ENCODE measurements at places on chromosomes 1 and 21.

GRCh38 chr1:193438312-193438711 lies 251.9 kb upstream of the B3GALT2 start:
- no peak for DNase-seq

GRCh38 chr1:1123581-1124507 lies 8.0 kb upstream of the C1orf159 start:
- DNase-seq = no peak

DNA sequence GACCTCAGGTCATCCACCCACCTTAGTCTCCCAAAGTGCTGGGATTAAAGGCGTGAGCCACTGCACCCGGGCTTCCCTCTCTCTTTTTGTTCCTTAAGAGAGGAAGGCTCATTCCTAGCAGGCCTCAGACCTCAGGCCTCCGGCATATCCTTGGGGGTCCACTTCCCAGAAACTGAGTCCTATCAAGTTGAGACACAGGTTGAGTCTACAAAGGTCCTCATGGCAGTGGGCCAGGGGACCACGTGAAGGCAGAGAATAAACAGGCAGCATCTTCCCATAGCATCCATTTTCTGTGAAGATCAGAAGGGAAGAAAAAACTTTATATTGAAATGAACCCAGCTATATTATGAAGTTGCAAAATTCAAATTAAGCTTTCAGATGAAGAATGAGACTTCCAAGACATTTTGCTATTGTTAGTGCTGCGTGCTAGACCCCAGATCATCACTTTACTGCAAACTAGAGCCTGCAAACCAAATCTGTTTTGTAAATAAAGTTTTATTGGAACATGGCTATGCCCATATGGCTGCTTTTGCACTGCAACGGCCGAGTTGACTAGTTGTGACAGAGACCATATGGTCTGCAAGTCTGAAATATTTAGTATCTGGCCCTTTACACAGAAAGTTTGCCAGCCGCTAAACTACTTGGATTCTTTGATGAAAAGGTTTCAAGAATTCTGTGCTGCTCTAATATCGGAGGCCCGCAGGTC lies 3.5 kb upstream of the CELA2A start:
- DNase-seq = no peak

- no peak for DNase-seq
These were observed 9.4 kb downstream of the AKNAD1 start for GRCh38 chr1:108847494-108847893.

GRCh38 chr1:91585982-91586381 lies 85.3 kb downstream of the CDC7 start:
- DNase-seq = no peak

GRCh38 chr1:44220001-44220751 lies 6.9 kb downstream of the DMAP1 start:
- DNase-seq = no peak

GRCh38 chr1:179012038-179012437 lies 13.7 kb upstream of the FAM20B start:
- DNase-seq = no peak

- no peak for DNase-seq
These were observed 422.8 kb downstream of the CAMTA1 start for GRCh38 chr1:7207875-7208646.

- DNase-seq = no peak
These were observed at the start of gene CLDN19 for GRCh38 chr1:42739753-42740700. Gene CLDN19, minus strand, starts transcription at chr1:42740236. Its CDS starts 173 bp downstream, at chr1:42740063.

DNA sequence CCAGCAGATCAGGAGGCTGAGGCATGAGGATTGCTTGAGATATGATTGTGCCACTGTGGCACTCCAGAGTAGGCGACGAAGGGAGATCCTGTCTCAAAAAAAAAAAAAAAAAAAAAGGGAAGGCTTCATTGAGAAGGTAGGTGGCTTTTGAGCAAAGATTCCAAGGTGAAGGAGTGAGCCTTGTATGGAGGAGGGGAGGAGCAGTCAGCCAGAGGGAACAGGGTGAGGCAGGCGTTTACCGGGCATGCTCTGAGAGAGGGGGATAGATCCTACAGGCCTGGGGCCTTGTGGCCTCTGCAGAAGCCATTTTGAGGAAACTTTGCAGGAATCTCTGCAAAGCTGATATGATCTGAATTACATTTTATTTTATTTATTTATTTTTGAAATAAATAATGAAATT lies 5.1 kb upstream of the HDAC1 start:
- no peak for DNase-seq

DNA sequence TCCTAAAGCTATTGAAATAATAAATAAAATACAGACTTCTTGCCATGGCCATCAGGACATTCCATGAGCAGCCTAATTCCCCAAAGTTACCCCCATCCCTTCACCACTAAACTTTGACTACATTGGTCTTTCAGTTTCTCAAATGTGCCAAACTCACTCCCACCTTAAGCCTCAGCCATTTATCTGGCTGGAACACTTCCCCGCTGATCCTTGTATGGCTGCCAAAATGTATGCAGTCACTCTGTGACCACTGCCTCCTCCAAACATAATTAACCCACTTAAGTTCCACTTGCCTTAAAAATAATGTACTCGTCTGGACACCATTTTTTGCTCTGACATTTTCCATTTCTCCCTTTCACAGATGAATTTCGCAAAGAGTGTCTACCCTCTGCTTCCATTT lies 407.4 kb downstream of the NTNG1 start:
- DNase-seq = no peak

- DNase-seq = no peak
These were observed 11.9 kb upstream of the GPX7 start for GRCh38 chr1:52590266-52590665.

- no peak for DNase-seq
These were observed 97.7 kb downstream of the NEK7 start for GRCh38 chr1:198254521-198254920.

DNA sequence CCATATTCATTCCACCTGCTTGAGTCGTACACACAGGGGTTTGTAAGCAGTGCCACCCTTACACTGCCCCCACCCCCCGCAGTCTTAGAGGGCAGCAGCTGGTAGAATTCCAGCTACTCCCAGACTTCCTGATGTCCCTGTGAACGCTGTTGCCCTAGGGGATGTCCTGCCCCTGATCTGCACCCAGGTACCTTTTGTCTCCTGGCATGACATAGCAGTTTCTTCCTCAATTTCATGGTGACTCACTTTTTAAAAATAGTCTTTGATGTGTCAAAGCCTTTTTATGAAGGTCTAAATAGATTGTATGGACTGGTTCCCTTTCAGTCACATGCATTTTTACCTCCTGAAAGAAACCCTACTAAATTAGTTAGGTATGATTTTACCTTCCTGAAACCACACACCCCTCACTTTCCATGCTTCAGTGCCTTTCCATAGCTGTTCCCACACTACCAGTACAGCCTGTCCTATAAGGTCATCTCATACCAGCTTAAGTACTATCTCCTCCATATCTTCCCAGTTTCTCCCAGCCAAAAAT lies 76.4 kb downstream of the ST3GAL3 start:
- DNase-seq = no peak

- no peak for DNase-seq
These were observed 255.4 kb downstream of the RGS7 start for GRCh38 chr1:241101622-241102021.

DNA sequence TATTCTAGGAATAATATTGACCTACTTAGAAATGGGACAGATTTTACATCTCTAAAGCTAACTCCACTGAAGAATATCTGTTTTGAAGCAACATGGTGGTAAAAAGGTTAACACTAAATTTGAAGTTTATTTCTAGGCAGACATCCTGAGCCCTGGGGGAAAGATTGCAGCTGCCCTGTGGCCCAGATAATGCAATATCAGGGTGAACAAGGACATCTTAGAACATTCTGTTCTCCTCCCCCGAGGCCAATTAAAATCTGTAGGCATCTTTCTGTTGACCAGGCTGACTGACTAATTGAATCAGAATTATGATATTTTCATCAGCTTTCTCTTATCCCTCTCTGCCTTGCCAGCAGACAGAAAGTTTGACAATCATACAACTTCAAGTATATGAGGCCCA lies 149.8 kb upstream of the DUSP10 start:
- peak; percentile 66 for DNase-seq

GRCh38 chr1:200966934-200967333 lies 56.6 kb downstream of the KIF21B start:
- no peak for DNase-seq

- DNase-seq = no peak
These were observed 498.1 kb downstream of the KIF26B start for GRCh38 chr1:245652660-245653427.

DNA sequence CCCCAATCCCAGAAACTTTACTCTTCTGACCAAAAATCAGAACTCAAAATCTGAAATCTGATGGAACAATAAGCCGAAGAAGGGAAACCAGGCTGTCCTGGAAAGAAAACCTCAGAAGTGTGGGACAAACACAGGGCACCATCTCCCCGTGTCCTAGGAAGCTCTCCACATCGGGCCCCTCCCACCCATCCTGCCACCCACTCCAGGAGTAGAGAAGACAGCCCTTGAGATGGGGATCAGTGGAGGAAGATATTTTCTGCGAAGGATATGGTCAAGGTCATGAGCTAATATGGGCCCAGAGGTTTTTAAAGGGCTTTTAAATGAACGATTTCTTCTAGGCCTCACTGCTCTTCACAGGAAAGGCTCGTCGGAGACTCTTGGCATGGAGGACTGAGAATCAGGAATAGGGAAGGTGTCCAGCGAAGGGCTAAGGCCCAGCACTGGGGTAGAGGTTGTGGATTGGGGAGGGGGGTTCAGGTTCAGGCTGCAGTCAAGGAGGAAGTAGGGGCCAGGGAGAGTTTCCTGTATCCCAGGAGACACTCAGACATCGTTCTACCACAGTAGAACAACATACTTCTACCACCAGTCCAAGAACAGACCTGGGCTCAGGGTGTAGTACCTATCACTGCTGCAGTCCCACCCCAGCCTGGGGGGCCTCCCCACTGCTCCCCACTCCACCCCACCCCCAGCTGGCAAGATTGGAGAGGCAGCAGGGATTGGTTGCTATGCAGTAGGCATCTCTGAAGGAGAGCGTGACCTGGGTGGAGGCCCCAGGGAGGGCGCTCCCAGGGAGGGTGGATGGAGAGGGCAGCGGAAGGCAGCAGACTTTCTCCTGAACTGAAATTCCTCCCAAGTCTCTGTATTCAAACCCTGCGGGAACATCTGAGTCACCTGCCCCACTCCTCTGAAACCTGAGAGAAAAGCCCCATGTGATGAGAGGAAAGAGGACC lies 1.2 kb upstream of the S100A5 start:
- DNase-seq = no peak

DNA sequence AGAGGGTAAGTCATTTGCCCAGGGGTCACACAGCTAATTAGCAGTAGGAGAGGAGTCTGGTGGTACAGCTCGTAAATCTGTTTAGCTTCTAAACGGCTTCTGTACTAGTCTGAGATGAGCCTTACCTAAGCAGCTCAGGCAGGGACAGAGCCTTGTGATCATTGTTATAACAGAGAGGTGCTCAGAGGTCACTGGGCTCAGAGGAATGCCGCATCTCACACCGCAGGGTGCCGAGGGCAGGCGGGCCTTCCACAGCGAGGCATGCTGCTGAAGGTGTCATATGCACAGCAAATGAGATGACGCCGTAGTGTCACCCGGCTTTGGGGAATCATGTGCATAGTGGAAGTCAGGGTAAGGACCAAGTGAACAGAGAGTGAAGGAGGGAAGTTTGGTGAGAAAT lies 305.2 kb upstream of the FMN2 start:
- no peak for DNase-seq

- no peak for DNase-seq
These were observed 431.1 kb upstream of the VAMP3 start for GRCh38 chr1:7339953-7340352.

- DNase-seq = no peak
These were observed 3.1 kb downstream of the ACKR1 start for GRCh38 chr1:159207774-159208173.

GRCh38 chr1:219442611-219443061 lies 170.3 kb downstream of the ZC3H11B start:
- DNase-seq = no peak

DNA sequence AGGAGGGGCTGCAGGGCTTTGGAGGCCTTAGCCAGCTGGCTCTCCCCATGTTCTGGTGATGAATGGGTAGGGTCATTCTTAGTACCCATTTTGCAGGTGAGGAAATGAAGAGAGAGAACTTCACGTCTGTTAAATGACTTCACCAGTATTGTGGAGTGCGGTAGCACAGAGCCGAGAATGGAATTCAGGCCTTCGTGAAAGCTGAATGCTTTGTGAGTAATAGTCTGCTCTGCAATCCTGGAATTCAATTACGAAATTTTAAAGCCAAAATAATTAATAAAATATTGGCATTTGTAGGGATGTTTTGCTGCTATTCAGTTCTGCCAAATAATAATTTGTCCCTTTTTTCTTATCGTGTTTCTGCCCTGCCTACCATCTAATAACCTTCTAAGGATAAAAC lies 197.7 kb downstream of the GREM2 start:
- DNase-seq = no peak
